Stimulated activated CD8-positive, alpha-beta memory T cell treated with anti-CD3 and anti-CD28 coated beads, Interleukin-7, amount 100 ng/mL, for 1 hour (primary cell): ENCODE measurements at places on chromosomes 11 and 22.

DNA sequence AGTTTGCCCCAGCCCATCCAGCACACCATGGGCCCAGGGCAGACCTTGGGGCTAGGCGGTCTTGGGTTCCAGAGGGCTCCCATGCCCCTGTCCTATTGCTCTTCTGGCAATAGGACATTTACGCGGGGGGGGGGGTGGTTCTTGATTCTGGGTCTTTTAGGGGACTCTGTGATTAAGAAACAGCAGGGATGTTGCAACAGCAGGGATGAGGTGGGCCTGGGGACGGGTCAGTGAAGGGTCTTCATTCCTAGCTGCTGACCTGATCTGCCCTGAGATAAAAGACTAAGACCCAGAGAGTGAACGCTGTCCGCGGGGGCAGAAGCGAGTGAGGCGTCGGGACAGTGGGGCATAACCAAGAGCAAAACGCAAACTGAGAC is 418 bp upstream of the ADAMTS15 start:
- no peak for DNase-seq

- no peak for DNase-seq
These were observed 11.8 kb downstream of the SOX10 start for GRCh38 chr22:37972527-37972926.

DNA sequence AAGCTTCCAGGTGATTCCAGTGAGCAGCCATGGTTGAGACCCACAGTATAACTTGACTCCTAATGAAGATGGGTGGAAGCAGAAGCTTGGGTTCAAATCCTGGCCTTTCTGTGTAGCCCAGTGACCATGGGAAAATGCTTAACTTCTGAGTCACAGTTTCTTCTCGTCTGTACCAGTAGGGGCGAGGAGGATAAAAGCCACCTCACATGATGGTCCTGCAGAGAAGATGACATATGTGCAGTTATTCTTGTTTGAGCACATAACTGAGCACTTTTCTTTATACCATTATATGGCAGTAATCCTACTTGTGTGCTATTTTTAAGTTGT is 4.9 kb downstream of the TMEM109 start:
- DNase-seq: no peak

- no peak for DNase-seq
These were observed 8.0 kb downstream of the KDM4E start for GRCh38 chr11:95033051-95033450.

DNA sequence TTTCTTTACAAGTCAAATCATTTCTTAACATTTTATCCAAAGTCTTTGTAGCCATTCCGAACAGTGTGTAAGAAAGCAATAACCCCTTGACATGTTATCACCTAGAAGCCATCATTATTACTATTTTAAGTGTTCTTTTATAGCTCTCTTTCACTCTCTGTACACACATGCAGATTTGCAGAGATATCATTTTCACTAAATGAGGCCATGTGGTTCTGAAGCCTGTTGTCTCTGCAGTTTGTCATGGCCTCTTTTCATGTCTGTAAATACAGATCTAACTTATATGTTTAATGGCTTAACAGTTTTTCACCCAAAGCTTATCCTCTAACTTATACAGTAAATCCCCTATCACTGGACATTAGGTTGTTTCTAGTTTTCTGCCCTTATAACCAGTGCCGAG is 166.8 kb downstream of the MYO18B start:
- DNase-seq: no peak

GRCh38 chr11:70900540-70900939 is 351.8 kb downstream of the SHANK2 start:
- DNase-seq: no peak

- DNase-seq: no peak
These were observed 22.5 kb downstream of the LRP5 start for GRCh38 chr11:68334923-68335322.
